ENCODE measurements at places on chromosomes 4 and X.
A peak's percentile ranks its signal among the peaks of the same experiment; 100 is the strongest.

DNA sequence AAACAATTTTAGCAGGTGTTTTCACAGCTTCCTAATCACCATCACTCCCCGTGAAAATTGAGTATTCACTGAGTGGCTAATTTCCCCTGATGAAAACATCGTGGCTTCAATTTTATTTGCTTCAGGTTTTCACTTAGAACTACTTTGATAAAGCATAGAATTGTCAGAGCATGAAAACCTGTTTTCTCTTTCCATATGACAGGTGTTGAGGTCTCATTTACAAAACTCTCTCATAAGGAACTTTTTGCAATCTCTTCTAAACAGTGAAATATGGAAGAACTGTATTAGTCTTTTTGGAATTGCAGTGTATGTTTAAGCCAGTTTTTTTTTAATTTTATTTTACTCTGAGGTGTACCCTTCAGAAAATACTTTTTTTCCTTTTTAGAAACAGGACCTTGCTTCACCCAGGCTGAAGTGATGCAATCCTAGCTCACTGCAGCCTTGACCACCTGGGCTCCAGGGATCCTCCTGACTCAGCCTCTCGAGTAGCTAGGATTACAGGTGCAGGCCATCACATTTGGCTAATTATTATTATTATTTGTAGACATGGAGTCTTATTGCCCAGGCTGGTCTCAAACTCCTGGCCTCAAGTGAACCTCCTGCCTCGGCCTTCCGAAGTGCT, 111.2 kb upstream of the RAPGEF2 start:
- no peak for DNase-seq

DNA sequence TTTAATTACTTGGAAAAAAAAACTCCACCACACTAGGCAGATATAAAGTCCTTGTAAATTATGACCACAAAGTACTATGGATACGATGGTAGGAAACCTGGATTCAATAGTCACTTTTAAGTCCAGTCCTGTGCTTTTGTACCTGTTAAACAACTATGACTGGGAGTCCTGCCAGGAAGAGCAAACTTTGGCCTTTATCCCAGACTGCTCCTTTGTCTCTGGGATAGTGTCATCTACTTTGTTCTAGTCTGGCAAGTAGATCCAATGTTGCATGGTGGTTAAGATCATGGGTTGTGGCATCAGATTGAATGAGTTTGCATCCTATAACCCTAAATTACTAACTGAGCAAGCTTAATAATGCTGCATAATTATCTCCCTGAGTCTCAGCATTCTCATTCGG, 175.3 kb upstream of the FGF13 start:
- no peak for DNase-seq

- DNase-seq: no peak
These were observed 3.7 kb downstream of the BLOC1S4 start for GRCh38 chr4:6719611-6720179.

GRCh38 chr4:69071286-69071685, 25.0 kb upstream of the UGT2B7 start:
- DNase-seq: no peak

GRCh38 chr4:137968956-137969678, 273.0 kb downstream of the SLC7A11 start:
- DNase-seq: no peak

DNA sequence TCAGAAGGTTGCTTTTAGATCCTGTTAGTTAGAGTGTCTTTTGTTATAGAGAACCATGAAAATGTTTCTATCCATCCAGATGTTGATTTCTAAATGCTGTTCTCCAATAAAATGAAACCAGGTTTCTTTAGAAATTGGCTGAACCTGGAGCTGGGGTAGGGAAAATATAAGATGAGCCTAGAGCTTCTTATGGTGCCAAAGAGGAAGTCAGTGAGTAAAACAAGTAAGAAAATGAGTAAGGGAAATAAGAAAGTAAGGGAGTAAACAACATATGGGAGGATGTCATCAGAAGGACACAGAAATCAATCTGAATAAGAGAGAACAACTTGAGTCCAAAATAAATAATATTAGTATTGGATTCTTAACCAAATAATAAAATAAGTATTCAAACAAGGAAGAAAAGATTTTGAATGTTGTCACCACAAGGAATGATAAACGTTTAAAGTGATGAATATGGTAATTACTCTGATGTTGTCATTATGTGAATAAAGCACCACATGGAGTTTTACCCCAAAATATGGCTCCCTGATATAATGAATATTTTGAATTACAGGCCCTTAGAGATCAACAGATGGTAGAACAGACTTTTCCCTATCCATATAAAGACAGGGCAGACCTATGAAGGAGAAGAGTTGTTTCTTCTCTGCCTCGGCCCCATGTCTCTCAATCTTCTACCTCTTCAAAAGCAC, 506.1 kb downstream of the IL15 start:
- DNase-seq: no peak

DNA sequence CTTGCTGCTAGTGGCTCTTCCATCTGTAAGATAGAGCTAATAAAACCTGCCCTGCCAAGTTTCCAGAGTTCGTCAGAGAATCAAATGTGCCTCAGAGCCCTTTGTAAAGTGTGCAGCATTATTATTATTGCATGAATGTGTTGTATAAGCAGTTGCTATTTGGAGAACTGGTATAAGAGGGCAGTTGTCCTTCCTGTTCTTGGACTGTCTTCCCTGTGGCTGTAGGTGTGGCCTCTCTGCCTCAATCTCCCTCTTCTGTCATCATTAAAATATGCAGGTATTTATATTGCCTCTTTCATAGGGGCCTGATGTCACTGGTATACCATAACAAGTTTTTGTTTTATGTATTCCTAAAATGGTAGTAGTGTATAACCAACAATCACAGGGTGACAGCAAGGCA, 3.8 kb downstream of the MTM1 start:
- no peak for DNase-seq

DNA sequence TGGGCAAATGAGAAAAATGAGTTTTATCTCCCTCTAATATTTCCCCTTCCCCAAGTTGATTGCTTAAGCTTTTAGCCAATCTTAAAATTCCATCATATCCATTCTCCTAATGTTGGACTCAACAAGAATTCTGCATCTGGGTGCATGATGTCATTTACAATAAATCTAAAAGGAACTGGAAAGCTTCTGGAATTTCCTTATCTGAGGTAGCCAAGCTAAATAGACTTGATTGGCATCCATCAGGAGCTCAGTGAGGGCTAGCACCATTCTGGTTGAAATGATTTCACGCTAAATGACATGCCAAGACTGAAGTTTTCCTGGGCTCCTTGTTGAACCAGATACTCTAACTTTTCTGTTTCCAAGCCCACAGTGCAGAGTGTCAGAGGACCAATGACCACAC, 110.3 kb upstream of the SCML1 start:
- DNase-seq: no peak

DNA sequence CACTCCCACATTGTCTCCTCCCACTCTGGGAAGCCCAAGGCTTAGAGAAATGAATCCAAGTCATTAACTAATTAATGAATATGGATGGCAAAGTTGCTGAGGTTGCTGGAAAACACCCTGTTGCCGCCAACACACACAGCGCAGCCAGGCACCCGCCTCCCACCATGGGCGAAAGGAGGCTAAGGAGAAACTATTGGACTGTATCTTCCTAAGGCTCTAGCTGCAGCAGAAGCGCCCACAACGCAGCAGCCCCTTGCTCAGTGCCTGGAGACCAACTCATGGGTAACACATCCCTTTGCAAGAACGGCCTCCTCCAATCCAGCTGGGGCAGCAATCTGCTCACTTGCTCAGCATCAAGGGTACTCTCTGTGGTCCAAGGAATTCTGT, 34.2 kb downstream of the TSC22D3 start:
- peak; percentile 2 for DNase-seq

DNA sequence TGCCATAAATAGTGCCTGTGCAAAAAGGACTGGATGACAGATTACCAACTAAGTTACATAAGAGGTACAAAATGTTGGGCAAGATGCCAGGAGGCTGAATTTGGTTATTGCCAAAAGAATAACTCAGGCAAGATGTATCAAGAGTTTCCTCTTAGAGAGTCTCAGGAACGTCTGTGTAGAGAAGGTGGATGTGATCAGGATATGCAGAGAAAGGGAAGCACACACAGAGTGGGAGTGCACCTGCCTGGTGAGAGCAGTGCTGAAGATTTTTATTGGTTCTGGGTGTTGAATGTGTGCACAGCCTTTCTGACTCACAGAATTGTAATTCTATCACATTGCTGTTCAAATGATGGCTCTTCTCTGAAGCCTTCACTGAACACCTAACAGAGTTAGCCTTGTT, 156.8 kb upstream of the HS3ST1 start:
- no peak for DNase-seq
